ENCODE measurements at places on chromosomes 5 and 9. TPM values are rescaled to one million over a fixed set of nuclear protein-coding genes. Genes with fewer than 3 reads are reported as not detected.

PCA3 gene
- total RNA-seq, result 0.07 TPM

ZNF782 gene
- 2.8 TPM for total RNA-seq

EIF4E1B gene
- not detected for total RNA-seq

ENTPD2 gene
- not detected for total RNA-seq

LIX1 gene
- not detected for total RNA-seq

SVEP1 gene
- 71.7 TPM for total RNA-seq

CAST gene
- total RNA-seq, result 164 TPM

ASPN gene
- 9.6 TPM for total RNA-seq

GLE1 gene
- total RNA-seq, result 21.2 TPM

GPR151 gene
- not detected for total RNA-seq

NUTM2G gene
- total RNA-seq, result not detected

DCANP1 gene
- not detected for total RNA-seq

NMUR2 gene
- total RNA-seq, result not detected

MYMK gene
- total RNA-seq, result not detected

PCDHB9 gene
- 0.40 TPM for total RNA-seq

All from smooth muscle cell of the pulmonary artery (primary cell).